Stimulated activated naive CD4-positive, alpha-beta T cell (primary cell): ENCODE measurements at places on chromosomes 12 and 14.

GRCh38 chr12:14256121-14256520, 109.4 kb upstream of the ATF7IP start:
- no peak for DNase-seq

- no peak for DNase-seq
Observed at GRCh38 chr12:108381787-108382436, 42.8 kb upstream of the CMKLR1 start.

GRCh38 chr12:132638541-132639408, 20.2 kb downstream of the P2RX2 start:
- DNase-seq = no peak

- DNase-seq = no peak
Observed at GRCh38 chr12:24948420-24948756, 513 bp downstream of the BCAT1 start.

GRCh38 chr12:119480551-119480950, 113.0 kb upstream of the TMEM233 start:
- no peak for DNase-seq

DNA sequence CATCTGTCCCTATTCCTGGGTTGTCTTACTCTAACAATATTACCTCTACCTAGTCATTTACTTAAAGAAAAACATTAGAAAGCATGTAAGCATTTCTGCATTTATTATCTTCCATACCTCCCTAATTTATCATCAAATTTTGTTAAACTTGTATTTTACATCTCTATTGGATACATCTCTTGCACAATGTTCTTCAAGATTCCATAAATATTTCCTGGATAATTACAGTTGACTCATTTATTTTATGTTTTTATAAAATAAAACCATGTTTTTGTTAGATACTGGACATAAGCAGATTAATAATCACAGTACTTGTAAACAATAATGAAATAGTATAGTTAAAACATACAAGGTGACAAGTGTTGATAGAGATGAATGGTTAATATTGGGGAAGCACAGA, 209.0 kb downstream of the TMTC3 start:
- no peak for DNase-seq

DNA sequence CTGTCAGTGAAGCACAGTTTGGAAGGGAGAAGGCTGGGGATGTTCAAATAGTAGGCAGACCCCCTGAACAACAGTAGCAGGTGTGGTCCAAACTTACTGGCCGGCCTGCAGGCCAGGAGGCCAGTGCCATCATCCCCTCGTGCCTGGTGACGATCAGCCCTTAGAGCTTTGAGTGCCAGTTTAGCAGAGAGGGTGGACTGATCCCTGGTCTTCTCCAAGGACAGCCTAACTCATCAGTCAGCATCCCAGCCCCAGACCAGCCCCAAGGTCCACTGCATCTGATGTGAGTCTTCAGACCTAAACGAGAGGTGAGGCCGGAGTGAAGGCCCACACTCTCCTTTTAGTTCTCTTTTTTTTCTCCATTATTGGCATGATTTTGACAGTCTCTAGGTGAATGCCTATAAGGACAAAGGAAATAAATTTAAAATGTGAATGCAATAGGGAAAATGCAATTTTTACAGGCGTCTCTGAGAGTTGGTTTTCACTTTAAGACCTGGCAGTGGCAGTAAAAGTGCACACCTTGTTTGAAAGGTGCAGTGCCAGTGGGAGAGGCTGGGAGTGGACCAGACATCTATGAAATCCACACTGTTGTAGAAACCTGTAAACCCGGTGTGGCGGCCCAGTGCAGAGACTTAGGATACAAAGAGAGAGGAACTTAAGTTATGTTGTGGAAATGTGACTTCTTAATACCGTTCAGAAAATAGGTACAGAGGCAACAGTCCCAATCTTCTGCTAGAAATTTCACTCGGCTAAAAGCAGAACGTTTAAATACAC, 311.2 kb downstream of the CACNA1C start:
- no peak for DNase-seq

DNA sequence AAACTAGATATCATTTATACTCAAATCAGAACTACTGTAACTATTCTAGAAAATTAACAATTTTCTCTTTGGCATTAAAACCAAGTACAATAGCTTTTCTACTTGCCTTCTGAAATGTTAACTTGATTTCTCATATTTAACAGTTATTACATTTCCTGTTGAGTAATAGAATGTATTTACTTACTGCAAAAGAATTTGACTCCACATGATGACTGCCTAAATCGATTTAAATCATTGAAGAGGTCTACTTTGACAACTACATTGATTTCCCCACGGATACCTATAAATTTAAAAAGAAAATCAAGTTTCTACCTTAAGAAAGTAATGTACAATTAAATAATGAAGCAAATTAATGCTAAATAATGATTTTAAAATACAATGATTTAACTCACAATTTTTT, 18.9 kb downstream of the C2CD5 start:
- DNase-seq = no peak

GRCh38 chr12:54379398-54380201, 4.9 kb downstream of the ZNF385A start:
- peak; percentile 76 for DNase-seq

DNA sequence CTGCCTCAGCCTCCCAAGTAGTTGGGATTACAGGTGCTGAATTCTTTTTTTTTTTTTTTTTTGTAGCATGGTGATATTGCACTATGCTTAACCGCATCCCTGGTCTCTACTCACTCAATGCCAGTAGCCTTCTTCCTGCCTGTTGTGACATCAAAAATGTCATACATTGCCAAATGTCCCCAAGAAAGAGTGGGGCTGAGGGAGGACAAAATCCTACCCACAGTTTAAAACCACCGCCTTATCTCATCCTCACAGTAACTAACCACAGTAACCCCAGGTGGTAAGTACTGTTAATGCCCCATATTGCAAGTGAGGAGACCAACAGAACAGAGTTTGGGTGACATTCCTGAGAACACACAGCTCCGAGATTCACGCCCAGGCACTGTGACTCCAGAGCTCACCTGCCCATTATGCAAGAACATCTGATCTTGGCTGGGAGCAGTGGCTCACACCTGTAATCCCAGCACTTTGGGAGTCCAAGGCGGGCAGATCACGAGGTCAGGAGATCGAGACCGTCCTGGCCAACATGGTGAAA, 19.6 kb downstream of the MORN3 start:
- DNase-seq = no peak

GRCh38 chr14:72779679-72780078, 114.2 kb downstream of the DPF3 start:
- no peak for DNase-seq

DNA sequence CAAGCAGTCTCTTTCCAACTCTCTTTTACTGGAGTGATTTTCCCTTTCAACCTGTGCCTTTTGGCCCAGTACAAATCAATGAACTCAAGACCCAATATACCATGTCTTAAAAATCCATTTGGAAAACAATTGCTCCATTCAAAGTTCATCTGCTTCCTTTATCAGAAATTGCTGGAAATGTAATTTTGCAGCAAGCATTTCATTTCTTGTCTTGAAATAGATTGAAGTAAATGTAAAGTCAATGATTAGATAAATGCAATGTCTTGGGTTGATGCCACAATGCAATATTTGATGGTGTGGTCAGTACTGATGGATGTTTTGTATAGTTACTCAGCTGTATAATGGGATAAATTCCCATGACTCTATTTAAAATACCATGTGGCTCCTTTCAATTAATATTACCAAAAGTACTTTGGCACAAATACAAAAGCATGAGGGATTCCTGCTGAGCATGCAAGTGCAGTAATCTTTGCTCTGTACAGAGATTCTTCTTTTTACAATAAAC, 707.7 kb upstream of the NOVA1 start:
- DNase-seq = no peak

- DNase-seq = no peak
Observed at GRCh38 chr12:57893431-57894353, 47.2 kb upstream of the CTDSP2 start.

DNA sequence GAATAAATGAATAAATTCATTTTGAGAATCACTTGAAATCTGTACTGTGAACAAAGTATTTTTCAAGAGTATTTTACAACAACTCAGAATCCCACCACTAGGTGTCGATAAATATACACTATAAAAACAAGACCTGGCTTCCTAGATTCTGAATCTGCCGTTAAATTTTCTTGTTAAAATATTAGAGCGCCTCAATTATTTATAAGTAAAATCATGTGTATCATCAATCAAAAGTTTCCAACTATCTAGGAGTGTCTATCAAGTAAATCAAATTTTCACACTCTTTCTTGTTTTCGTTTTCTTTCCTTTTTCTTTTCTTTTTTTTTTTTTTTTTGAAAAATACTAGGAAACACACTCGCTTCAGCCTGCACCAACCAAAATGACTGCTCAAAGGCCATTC, 179.2 kb upstream of the DCN start:
- no peak for DNase-seq

DNA sequence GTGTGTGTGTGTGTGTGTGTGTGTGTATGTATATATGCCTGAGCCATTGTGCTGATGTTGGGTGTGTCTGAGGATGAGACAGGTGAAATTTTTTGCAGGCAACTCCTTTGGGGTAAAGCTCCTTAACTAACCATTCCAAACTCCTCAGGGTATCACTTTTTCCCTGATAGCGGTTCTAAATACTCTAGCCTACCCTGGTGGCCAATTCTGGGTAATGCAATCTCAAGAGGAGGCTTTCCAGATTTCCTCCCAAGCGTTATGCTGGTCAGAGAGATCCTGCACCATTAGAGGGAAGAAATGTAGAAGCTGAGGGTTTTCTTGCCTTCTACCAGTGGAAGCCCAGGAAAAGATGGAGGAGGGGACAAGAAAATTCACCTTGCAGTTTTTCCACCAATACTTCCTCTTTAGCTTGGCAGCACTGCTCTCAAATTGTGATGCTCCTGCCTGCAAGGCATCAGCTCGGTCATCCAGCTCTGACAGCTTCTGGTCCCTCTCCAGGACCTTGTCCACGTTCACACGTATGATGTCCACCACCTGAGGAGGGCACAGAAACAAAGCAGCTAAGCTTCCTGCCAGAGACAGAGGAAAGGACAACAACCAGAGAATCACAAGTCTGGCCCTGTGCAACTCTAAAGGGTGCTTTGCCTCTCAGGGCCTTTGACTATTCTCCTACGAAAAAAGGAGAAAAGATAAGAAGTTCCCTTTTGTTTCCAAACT, 4.9 kb downstream of the VAMP1 start:
- peak; percentile 64 for DNase-seq

- peak; percentile 84 for DNase-seq
Observed at GRCh38 chr12:132445884-132446632, 43.9 kb upstream of the FBRSL1 start.

GRCh38 chr12:115813256-115813655, 464.2 kb downstream of the MED13L start:
- no peak for DNase-seq

DNA sequence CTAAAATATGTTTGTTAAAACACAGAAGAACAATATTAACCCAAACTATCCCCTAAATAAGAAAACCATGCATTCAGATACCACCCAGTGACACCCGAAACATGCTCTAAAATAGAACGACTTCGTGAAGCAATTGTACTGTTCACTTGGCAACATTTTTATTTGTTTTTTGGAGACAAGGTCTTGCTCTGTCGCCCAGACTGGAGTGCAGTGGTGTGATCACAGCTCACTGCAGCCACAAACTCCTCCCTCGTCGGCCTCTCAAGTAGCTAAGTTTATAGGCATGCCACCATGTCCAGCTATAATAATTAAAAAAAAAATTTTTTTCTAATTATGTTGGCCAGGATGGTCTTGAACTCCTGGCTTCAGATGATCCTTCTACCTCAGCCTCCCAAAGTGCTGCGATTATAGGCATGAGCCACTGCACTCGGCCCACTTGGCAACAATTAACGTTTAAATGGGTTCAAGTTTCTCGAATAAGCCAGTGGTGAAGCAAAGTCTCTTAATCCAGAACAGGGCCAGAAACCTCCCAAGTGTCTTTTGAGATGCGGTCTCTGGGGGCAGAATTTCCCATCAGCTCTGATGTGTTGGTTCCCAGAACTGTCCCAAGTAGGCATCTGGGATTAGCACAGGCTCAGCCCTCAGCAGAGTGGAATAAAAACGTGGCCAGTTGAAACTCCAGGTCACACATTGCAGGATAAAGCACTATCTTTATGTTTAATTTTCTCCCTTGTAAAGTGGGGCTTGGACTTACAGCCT, 74.5 kb downstream of the TMCC3 start:
- no peak for DNase-seq

GRCh38 chr14:64800000-64800399, 79.7 kb downstream of the SPTB start:
- DNase-seq = no peak

DNA sequence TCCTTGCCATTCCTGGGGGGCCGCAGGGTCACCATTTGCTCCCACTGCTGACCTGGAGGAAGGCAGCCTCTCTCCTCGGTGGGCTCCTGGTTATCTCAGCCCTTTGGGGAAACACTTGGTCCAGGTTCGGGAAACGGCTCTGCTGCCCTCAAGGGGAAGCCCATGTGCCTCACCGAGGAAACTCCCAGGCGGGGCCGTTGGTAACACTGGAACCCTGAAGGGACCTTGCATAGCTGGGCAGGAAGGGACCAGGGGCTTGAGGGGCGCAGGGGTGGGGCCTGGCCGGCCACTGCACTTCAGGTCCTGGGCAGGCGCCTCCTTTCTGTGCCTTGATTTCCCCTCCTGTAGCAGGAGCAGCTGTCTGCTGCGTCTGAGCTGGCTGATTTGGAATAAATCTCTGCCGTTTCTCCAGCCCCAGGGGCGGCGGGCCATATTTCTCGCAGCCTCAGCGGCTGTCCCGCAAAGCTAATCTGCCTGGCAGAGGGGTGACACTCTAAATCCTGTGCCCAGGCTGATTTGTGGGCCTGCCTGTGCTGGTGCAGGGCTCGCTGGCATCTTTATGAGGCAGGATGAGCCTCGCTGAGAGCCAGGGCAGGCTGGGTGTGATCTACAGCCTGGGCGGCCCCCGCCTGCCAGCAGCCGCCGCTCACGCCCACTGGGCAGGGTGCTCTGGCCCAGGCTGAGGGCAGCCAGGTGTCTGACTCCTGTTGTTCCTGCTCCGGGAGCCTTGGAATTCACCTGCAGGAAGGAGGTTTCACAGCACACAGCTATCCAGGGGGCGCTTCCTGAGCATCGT, 49.7 kb downstream of the KIF26A start:
- no peak for DNase-seq

DNA sequence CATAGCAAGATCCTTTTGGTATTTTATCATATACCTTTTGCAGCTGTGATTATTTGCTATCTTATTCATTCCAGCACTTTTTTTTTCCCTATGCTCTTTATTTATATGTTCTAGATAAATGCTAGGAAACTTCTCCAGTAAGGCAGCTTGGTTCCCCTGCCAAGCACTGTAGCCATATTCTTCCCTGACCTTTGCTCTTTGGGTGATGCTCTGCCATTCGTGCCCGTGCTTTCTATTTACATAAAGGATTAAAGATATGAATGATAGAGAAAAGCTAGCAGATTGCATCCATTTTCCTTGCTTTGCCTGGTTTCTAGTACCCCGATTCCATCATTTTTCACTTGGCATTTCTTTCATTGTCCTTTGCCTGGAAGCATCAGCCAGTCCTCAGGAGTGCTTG, 42.2 kb downstream of the FNTB start:
- DNase-seq = no peak
